ENCODE measurements at places on chromosomes 5 and 9. TPM values are rescaled to one million over a fixed set of nuclear protein-coding genes. Genes with fewer than 3 reads are reported as not detected.

- no peak for DNase-seq
These were observed 779 bp upstream of the CTNNA1 start for GRCh38 chr5:138752341-138752950.

GRCh38 chr9:86947146-86948073, at the start of gene GAS1:
Gene GAS1 (minus strand): TSS chr9:86947506. CDS start chr9:86946779, 727 bp downstream.
- peak; percentile 92 for DNase-seq

The TEK gene
- polyA plus RNA-seq = 54.5 TPM

The GFI1B gene
- 0.63 TPM for polyA plus RNA-seq

The PDE4D gene
- polyA plus RNA-seq = 27.6 TPM

- DNase-seq = no peak
These were observed 119.6 kb upstream of the KLF9 start for GRCh38 chr9:70534061-70534460.

The NKD2 gene
- 13.5 TPM for polyA plus RNA-seq

GRCh38 chr9:27373851-27374250, 76.9 kb upstream of the EQTN start:
- DNase-seq = no peak

DNA sequence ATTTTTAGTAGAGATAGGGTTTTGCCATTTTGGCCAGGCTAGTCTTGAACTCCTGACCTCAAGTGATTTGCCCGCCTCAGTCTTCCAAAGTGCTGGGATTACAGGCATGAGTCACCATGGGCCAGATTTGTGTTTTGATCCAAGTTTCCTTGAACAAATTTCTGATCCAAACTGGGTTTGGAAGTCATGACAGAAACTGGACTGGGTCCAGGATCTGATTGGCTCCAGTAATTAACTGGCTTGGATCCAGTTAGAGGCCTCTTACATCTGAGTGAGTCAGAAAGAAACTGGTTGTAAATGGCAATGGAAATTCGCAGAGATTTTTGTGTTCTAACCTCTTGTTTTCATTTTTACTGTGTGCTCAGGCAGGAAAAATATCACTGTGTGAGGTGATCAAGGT, 141.6 kb downstream of the SLC25A46 start:
- DNase-seq = no peak

GRCh38 chr5:108649646-108650045, 98.1 kb upstream of the FER start:
- no peak for DNase-seq

GRCh38 chr5:172216345-172216744, 22.4 kb downstream of the EFCAB9 start:
- DNase-seq = no peak

- no peak for DNase-seq
These were observed 1.1 kb downstream of the MAPKAP1 start for GRCh38 chr9:125705893-125706292.

- DNase-seq = no peak
These were observed 33.9 kb downstream of the UNC5A start for GRCh38 chr5:176844281-176844680.

- no peak for DNase-seq
These were observed 78.4 kb downstream of the MAP1B start for GRCh38 chr5:72185496-72186329.

The HMMR gene
- 23.6 TPM for polyA plus RNA-seq

- no peak for DNase-seq
These were observed 57.3 kb upstream of the CACNA1B start for GRCh38 chr9:137820161-137820855.

The FGF1 gene
- 19.9 TPM for polyA plus RNA-seq

DNA sequence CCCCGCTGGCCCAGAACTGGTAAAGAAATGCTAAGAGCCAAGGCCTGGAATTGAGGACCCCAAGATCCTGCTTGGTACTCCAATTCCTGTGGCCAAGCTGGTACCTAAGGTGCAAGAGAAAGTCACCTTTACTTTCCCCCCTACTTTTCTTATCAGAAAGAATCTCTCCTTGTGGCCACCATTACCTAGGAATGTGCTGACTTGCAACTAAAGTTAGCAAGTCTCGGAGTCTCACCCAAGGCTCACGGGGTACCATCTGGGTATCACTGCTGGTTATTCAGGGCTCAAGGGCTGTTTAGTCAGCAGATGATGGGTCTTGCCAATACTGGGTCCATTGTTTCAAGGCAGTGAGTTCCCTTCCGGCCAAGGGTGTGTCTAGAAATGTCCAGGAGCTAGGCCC, 270.2 kb downstream of the KDM4C start:
- no peak for DNase-seq

DNA sequence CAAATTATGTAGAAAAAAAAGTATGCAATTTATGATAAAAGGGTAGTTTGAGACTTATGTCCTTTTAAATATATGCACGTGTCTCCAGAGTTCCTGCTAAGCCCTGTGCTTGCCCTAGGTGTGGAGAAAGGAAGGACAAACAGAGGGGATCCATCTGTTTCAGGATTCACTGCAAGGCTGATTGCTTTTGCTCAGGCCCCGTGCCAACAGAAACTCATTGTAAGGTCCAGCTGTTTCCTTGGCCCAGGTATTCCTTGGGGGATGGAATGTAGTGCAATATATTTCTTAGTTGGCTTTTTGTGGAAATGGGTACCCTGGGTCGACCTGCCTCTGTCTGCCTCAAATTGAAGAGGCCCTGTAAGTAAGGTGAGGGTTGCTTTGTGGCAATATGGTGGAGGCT, 268.6 kb upstream of the CLINT1 start:
- DNase-seq = no peak

The IL33 gene
- polyA plus RNA-seq = 47.0 TPM

GRCh38 chr5:33114361-33114760, 326.4 kb upstream of the TARS1 start:
- DNase-seq = no peak

DNA sequence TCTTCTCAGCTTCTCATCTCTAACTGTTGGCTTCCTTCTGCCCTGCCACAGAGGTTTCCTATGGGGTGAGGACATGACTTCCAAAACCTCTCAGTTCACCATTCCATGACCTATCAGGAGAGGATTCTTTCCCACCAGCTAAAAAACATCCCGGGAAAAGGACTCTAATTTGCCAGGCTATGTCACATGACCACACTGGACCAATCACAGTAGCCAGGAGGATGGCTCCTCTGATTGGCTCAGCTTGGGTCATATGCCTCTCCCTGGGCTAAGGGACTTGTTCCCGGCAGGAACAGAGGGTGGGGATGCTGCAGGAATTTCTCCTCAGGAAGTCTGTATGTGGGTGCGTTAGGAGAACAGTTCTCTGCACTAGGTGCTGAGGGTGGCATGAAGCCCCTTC, 40.3 kb upstream of the XPA start:
- DNase-seq = no peak

The NPDC1 gene
- 48.7 TPM for polyA plus RNA-seq

- DNase-seq = no peak
These were observed 398.3 kb downstream of the IRX2 start for GRCh38 chr5:2353211-2353610.

The LCN9 gene
- not detected for polyA plus RNA-seq

GRCh38 chr5:10476878-10477277, 35.2 kb downstream of the ROPN1L start:
- DNase-seq = no peak

DNA sequence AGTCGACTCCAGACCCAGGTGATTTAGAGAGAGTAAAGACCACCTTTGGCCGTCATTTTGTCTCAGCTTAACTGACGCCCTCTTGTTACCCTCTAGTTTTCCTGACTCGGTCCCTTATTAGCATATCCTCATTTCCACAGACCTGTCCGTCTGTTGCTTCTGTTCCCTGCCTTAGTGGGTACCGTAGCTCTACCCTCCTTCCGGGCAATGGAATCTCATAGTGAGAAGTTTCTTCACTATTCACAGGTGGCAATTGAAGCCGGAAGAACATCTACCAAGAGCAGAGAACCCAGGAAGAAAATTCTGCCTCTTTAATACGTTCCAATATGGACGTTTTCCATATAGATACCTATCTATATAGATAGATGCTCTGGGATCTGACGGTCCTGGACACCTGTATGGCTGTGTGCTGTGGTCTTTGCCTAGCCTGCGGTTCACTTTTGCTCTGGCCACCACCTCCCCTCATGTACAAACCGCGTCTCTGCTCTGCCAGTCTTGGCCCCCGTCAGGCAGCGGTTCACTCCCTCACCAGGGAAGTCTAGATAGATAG, 652 bp upstream of the TMEM161B start:
- peak; percentile 5 for DNase-seq

DNA sequence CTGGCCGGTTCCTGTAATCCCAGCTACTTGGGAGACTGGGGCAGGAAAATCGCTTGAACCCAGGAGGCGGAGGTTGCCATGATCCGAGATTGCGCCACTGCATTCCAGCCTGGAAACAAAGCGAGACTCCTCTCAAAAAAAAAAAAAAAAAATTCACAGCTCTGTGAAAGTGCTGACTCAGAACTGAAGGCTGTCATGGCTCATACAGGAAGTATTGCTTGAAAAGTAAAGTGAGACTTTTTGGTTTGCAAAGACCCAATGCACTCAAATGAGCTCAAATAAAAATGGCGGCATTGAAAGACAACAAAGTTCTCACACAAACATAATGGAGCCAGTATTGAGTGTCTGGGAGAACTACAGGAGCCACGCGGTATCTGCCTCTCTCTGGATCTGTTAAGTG, 202.1 kb downstream of the FBXL7 start:
- no peak for DNase-seq

DNA sequence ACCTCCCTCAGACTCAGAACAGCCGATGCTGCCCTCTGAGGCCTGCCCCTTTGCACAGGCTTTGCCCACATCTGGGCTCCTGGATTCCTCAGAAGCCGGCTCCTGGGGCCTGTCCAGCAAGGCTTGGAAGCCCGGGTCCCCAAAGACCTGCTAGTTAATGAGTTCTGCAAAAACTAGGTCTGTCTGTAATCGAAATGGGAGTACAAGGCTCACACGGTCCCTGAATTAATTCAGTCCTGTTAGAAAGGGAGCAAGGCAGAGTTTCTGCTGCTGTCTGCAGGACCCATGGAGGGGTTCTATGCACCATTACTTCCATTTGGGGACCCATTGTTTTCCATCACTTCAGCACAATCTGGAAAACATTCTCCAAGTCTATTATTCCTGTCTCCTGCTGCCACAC, 221.8 kb downstream of the MELK start:
- DNase-seq = no peak

- DNase-seq = no peak
These were observed 116.7 kb downstream of the NR6A1 start for GRCh38 chr9:124654431-124654830.

DNA sequence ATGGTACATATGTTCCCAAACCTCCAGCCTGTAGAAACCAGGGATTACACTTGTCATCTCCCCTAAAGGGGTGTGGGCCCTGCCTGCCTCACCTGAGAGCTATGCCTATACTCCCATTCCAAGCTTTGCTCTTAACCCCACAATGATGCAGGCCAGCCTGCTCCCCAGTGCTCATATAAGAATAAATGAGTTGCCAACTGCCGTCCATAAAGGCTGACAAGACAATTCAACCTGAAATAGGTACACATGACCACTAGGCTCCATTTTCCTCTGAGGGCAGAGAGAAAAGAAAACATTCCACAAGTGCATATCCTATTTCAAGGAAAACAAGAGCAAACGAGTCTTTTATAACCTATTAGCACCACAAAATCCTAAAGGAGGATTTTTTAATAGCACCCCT, 28.4 kb downstream of the SKP1 start:
- DNase-seq = no peak

- DNase-seq = no peak
These were observed 459.5 kb upstream of the PTGER4 start for GRCh38 chr5:40220260-40220659.

The IFT74 gene
- polyA plus RNA-seq = 43.7 TPM

DNA sequence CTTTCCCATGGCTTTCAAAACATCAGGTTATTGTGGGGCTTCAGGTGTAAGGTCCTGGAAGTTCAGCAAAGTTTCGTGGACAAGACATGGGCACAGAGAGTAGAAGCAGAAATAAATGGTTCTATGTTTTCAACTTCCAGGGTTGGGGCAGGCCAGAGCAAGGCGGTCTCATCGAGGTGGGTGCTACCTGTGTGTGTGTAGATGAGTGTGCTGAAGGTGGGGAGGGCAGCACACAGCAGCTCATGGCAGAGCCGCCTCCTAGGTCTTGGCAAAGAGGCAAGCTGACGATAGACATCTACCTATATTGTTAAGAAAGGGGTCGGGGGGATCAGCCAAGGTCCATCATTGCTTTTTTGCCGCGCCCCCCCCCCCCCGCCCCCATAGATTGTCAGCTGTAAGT, 3.8 kb downstream of the RAB24 start:
- no peak for DNase-seq

DNA sequence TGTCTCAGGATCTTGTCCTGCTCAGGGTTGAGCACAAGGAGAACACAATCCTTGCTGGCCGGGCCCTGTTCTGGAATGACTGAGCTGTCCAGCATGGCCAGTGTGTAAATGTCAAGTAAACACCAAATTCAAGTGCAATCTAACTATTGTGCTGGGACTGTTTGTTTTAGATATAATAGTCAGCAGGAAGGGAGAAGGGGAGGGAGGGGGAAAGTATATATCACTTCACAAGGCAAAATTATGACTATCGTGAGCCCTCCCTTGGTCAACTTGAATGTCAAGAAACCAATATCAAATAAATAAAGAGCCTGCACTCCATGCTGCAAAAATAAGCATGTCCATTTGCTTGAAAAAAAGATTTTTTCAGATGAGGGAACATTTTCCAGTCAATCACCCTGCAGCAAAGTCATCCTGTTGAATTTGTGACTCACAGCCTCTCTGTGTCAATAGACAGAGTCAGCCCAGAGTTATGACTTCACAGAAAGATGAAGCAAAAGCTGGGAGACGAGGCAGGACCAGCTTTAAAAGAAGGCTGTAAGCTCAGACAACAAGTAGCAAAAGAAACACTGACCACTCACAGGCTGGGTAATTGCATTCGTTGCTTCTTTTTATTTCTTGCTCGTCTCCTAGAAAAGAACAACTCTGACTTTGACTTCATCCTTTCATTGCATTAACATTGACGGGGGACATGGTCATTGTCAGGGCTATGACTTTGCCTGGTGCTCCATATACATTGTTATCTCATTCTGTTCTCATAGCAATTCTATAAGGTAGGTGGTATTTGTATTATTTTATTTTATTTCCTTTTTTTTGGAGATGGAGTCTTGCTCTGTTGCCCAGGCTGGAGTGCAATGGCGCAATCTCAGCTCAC, 15.3 kb upstream of the KLF4 start:
- no peak for DNase-seq

- peak; percentile 44 for DNase-seq
These were observed 16.5 kb upstream of the QRFP start for GRCh38 chr9:130912932-130913598.

The IFNA13 gene
- polyA plus RNA-seq = not detected

DNA sequence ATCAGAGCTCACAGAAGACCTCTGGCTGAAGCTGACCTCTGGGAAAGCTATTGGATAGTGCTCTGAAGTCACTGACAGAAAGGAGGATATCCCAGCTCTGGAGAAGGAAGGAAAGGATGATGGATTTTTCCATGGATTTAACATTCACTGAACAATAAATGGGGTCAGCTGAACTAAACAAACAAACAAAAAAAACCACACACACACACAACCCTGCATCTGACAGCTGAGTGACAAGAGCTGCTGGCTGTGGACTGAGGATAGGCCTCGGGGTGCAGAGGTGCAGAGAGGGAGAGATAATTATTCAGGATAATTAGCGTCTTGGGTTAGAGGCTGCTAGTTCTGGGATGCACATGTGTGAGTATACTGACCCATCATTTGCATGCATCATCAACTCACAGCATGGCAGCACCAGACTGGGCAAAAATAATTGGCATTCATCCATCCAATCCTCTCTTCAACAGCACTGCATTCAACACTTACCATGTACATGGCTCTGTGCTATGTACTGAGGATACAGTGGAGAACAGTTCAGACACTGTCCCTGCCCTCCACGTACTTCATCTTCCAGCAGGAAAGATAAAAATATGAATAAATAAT, 131.4 kb upstream of the TRIM32 start:
- DNase-seq = no peak

Measured in left renal pelvis (tissue), 4 donors.